ENCODE measurements at places on chromosomes 3 and 15. TPM values are rescaled to one million over a fixed set of nuclear protein-coding genes. Genes with fewer than 3 reads are reported as not detected.

SLC9C1 gene
- not detected for total RNA-seq

GRCh38 chr15:27872355-27872754 is 226.8 kb downstream of the OCA2 start:
- no peak overlapping the region for H3K4me3 ChIP-seq
- H3K27me3 ChIP-seq: no peaks in the 10 kb centered on the region
- no peaks in the 10 kb centered on the region for H3K4me1 ChIP-seq
- DNase-seq: no peak
- no peaks in the 10 kb centered on the region for H3K36me3 ChIP-seq

SPESP1 gene
- total RNA-seq: 0.67 TPM

RASSF1 gene
- total RNA-seq: 86.9 TPM

- H3K27ac ChIP-seq: no peak overlapping the region
- no peaks in the 10 kb centered on the region for H3K36me3 ChIP-seq
- no peaks in the 10 kb centered on the region for H3K27me3 ChIP-seq
- no peaks in the 10 kb centered on the region for H3K4me1 ChIP-seq
- no peak for DNase-seq
Measured at GRCh38 chr3:138441256-138441655, 6.8 kb downstream of the ESYT3 start.

DNA sequence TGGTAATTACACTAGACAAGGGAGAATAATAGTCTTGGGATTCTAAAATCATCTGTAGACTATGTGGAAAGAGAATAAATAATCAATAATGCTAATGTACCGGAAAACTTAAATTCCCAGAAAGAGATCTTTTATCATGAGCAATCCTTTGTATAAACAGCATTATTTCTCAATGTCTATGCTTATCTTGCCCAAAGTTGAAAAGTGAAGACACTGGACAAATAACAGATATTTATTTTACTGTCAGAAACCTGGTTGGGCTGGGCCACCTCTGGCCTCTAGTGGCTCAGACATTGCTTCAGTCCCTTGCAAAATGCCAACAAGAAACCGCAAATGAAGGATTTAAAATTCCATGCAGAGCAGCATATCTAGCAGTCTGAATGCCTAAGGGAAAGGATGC is 409.9 kb downstream of the FHIT start:
- no peak overlapping the region for H3K4me3 ChIP-seq
- H3K36me3 ChIP-seq: no peaks in the 10 kb centered on the region
- no peak overlapping the region for H3K27ac ChIP-seq
- DNase-seq: no peak
- no peaks in the 10 kb centered on the region for H3K27me3 ChIP-seq

HYAL1 gene
- 0.50 TPM for total RNA-seq

- H3K27me3 ChIP-seq: no peaks in the 10 kb centered on the region
- H3K4me1 ChIP-seq: peaks cover 32% of the 10 kb centered on the region
- H3K4me3 ChIP-seq: peak within 1 kb of the TSS; percentile 56
- peak within 1 kb of the TSS; percentile 59 for H3K27ac ChIP-seq
- no peaks in the 10 kb centered on the region for H3K36me3 ChIP-seq
Measured at GRCh38 chr3:184154885-184155643, at the start of gene DVL3. DVL3 (plus strand) TSS chr3:184155377; CDS start chr3:184155636, 259 bp downstream.

GRCh38 chr15:50137330-50137761 is 18.3 kb upstream of the ATP8B4 start:
- H3K4me1 ChIP-seq: no peaks in the 10 kb centered on the region
- no peak for DNase-seq
- no peaks in the 10 kb centered on the region for H3K36me3 ChIP-seq

GRCh38 chr15:61031532-61031931 is 197.6 kb downstream of the RORA start:
- no peak overlapping the region for H3K27ac ChIP-seq
- H3K4me3 ChIP-seq: no peak overlapping the region
- H3K4me1 ChIP-seq: no peaks in the 10 kb centered on the region
- no peaks in the 10 kb centered on the region for H3K36me3 ChIP-seq

ADAMTS7 gene
- total RNA-seq: not detected

- peaks cover 7% of the 10 kb centered on the region for H3K36me3 ChIP-seq
- H3K27me3 ChIP-seq: no peaks in the 10 kb centered on the region
- no peak for DNase-seq
Measured at GRCh38 chr15:64695561-64695992, 79.8 kb downstream of the RBPMS2 start.

DNA sequence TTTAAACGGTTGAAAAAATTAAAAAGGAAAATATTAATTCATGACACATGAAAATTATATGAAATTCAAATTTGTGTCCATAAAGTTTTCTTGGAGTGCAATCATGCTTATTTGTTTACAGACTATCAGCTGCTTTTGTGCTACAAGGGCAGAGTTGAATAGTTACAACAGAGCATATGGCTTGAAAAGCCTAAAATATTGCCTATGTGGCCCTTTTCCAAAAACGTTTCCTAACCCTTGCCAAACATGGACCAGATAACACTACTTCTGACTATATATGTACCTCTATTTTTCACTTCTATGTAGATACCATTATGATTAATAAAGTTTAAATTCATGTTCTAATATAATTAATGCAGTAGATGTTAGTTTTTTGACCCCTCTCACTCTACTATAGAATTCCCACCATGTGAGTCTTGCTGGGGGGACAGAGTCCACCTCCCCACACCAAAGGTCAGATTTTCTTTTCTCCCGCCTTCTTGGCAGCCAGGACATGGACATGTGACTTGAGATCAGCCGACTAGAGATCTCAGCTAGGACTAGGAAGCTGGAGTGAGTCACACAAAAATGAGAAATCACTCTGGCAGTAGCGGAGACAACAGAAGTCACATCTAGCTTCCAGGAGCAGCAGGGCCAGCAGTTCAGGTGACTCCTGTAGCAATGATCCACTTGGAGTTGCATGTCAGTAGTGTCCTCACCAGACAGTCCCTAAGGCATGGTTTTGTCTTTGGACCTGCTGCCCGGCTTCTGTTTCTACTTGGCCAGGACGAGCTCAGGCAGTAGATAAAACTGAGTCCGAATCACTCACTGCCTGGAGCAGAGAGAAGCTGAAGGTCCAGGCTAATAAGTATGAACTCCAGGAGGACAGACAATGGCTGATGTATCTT is 22.4 kb downstream of the CIAO2A start:
- H3K27ac ChIP-seq: no peak overlapping the region
- no peak overlapping the region for H3K4me3 ChIP-seq
- H3K4me1 ChIP-seq: peaks cover 12% of the 10 kb centered on the region
- H3K27me3 ChIP-seq: no peaks in the 10 kb centered on the region
- no peak for DNase-seq

DNA sequence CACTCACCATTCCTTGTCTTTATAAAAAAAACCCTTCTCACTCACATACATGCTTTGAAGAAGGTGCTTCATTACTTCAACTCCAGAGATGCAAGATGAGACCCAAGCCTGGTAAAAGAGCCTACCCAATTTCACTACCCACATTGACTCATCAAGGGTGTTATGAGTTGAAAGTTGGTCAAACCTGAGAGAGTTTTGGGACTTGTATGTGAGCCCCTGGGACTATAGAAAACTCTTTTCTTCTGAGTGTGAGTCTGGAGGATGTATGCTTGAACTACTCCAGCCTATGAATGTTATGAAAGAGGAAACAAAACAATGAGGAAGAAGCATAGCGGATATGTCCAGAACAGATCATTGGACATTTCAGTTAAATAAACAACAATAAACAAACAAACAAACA is 106.5 kb upstream of the SATB1 start:
- H3K27ac ChIP-seq: no peak overlapping the region
- no peaks in the 10 kb centered on the region for H3K4me1 ChIP-seq
- no peaks in the 10 kb centered on the region for H3K36me3 ChIP-seq
- no peaks in the 10 kb centered on the region for H3K27me3 ChIP-seq
- no peak overlapping the region for H3K4me3 ChIP-seq
- no peak for DNase-seq

- H3K4me1 ChIP-seq: peaks cover 5% of the 10 kb centered on the region
- no peaks in the 10 kb centered on the region for H3K27me3 ChIP-seq
- no peaks in the 10 kb centered on the region for H3K36me3 ChIP-seq
Measured at GRCh38 chr3:122255757-122256439, 69.2 kb upstream of the CSTA start.

DNA sequence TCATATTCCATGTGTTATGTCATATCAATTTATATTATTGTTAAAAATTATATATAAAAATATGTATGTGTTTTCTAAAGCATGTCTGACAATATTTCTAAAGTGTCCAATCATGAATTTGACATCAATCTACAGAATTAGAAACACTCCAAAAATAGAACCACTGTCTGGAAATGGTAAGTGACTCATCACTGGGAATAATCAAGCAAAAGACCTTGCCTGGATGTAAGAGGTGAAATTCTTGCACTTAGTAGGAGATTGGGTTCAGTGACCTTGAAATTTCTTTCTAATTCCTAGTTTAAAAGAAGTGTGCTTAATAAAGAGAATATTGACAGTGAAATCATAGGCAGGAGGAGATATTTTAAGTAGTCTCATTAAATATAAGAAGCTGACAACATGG is 188.8 kb downstream of the ZNF385D start:
- no peaks in the 10 kb centered on the region for H3K4me1 ChIP-seq
- no peak overlapping the region for H3K4me3 ChIP-seq
- no peaks in the 10 kb centered on the region for H3K27me3 ChIP-seq
- H3K27ac ChIP-seq: no peak overlapping the region
- no peak for DNase-seq

DLL4 gene
- not detected for total RNA-seq

DNA sequence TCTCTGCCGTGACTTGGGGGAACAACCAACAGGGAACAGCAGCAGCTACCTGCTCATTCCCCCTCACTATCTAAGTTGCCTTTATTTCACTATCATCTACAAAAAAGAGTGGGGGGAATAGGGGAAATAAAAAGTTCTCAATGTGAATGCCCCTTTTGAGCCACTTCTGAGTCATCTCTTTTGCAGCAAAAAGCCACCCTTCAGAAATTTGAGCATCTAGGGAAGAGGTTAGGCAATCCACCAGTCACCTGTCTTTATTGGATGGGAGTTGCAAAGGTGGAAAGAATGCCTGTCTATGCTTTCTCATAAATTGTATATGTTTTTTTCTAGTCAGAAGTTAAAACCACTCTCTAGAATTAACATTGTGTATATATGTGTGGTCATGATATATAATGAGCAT is 41.1 kb downstream of the GPD1L start:
- no peaks in the 10 kb centered on the region for H3K27me3 ChIP-seq
- no peaks in the 10 kb centered on the region for H3K4me1 ChIP-seq
- no peak overlapping the region for H3K27ac ChIP-seq
- DNase-seq: no peak

GRCh38 chr3:37198996-37199395 is 24.6 kb upstream of the LRRFIP2 start:
- no peaks in the 10 kb centered on the region for H3K36me3 ChIP-seq
- no peaks in the 10 kb centered on the region for H3K27me3 ChIP-seq
- no peak overlapping the region for H3K4me3 ChIP-seq
- H3K27ac ChIP-seq: no peak overlapping the region
- no peaks in the 10 kb centered on the region for H3K4me1 ChIP-seq

DNA sequence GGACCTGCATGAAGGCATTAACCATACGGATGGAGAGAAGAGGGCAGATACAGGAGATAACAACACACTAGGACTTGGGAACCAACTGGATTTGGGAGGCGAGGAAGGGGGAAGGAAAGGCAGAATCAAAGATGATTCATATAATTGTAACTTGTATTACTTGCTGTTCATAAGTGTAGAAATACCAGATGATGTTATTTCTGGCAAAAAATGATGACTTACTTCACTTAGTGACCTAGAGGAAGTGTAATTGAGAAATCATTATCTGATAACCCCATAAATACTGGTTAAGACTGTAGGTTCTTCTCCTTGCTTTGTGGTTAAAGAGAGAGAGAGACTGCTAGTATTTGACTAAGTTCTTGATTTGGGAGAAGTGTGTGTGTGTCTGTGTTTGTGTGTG is 50.5 kb upstream of the GK5 start:
- peaks cover 11% of the 10 kb centered on the region for H3K4me1 ChIP-seq
- no peak overlapping the region for H3K27ac ChIP-seq
- no peaks in the 10 kb centered on the region for H3K27me3 ChIP-seq
- no peaks in the 10 kb centered on the region for H3K36me3 ChIP-seq
- DNase-seq: no peak

CSNK1G1 gene
- total RNA-seq: 27.3 TPM
